Sigmoid colon (tissue), 7 donors: ENCODE measurements at places on chromosomes 12 and 14. TPM values are rescaled to one million over a fixed set of nuclear protein-coding genes. Genes with fewer than 3 reads are reported as not detected.
A peak's percentile ranks its signal among the peaks of the same experiment; 100 is the strongest.

Gene CCDC196
- total RNA-seq = not detected

Gene OR4E2
- total RNA-seq = not detected

Gene FGF6
- total RNA-seq = not detected

Gene DPY19L2
- 13.5 TPM for total RNA-seq

Gene NPC2
- total RNA-seq = 228 TPM

Gene GUCY2C
- total RNA-seq = not detected

Gene ADAM20
- 1.4 TPM for total RNA-seq

DNA sequence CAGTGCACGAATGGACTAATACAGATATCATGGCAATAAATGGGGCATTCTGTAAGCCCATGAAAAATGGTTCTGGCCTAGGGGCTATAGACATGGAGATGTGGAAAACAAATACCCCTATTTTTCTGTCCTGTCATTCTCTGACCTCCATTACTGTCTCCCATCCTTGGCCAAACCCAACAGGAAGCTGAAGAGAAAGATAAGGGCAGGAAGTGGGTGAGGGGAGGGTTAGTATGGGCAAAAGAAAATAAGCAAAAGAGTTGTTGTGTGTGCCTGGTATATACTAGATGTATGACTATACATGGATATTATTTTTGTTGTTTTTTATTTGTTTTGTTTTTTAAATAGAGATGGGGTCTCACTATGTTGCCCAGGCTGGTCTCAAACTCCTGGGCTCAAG is 339.3 kb downstream of the PCNX1 start:
- DNase-seq = no peak
- H3K4me3 ChIP-seq = no peak overlapping the region
- H3K27me3 ChIP-seq = no peaks in the 10 kb centered on the region
- no peaks in the 10 kb centered on the region for H3K36me3 ChIP-seq

DNA sequence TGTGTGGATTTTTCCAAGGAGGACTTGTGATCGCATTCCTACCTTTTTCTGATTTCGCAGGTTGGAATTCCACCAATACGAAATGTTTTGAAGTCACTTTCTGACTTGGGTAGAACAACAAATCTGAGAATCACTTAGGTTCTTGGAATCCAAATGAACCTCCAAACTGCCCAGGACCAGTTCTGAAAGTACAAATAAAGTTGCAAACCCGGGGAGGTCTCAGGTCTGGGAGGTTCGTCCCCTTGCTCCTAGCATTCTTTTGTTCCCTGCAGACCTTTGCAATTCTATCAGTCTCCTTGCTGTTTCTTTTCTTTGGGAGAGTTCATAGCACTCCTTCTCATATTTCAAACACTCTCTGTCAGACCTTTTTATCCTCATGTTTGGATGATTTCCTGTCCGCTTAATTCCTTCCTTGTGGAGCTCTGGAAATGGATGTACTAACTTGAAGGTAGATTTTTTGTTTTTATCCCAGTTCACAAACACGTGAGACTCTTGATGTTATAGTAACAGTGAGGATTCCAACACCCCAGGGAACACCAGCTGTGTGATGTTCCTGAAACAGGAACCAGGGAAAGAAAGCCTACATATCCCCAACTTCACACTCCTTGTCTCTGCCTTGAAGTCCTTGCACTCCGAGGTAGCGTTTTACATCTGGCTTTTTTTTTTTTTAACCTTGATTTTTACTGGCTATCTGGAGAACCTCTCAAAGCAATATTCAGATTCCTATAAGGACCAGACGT is 70.6 kb downstream of the TMEM132C start:
- H3K27ac ChIP-seq = no peak overlapping the region
- no peaks in the 10 kb centered on the region for H3K4me1 ChIP-seq
- no peak overlapping the region for H3K4me3 ChIP-seq
- H3K36me3 ChIP-seq = no peaks in the 10 kb centered on the region

GRCh38 chr12:111076611-111077451 is 156.5 kb upstream of the MYL2 start:
- no peak overlapping the region for H3K27ac ChIP-seq
- no peaks in the 10 kb centered on the region for H3K36me3 ChIP-seq
- H3K4me3 ChIP-seq = no peak overlapping the region
- H3K27me3 ChIP-seq = no peaks in the 10 kb centered on the region
- H3K4me1 ChIP-seq = no peaks in the 10 kb centered on the region
- no peak for DNase-seq

GRCh38 chr12:119328111-119328510 is 6.4 kb upstream of the CCDC60 start:
- no peaks in the 10 kb centered on the region for H3K36me3 ChIP-seq
- peak; percentile 69 for DNase-seq
- no peak overlapping the region for H3K4me3 ChIP-seq
- H3K4me1 ChIP-seq = peaks cover 50% of the 10 kb centered on the region

- DNase-seq = no peak
- no peak overlapping the region for H3K27ac ChIP-seq
- no peaks in the 10 kb centered on the region for H3K36me3 ChIP-seq
- H3K4me1 ChIP-seq = no peaks in the 10 kb centered on the region
- H3K27me3 ChIP-seq = no peaks in the 10 kb centered on the region
Observed at GRCh38 chr12:80821513-80822000, 104.8 kb downstream of the MYF5 start.

DNA sequence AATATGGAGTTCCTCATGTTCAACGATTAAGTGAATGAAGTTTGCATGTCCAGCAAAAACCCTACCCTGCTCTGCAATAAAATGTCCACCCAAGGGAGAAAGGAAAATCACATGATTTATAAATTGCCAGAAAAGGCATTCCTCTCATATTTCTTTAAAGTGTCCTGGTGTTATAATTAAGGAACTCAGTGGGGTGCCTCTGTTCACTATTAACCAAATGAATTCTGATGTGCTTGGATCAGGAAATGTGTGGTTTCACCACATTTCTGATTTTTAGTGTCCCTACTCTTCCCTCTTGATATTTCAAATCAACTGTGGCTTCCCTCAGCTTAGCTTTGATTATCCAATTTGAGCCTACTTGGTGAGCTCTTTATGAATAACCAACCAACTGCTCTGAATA is 208.1 kb downstream of the PHLDA1 start:
- no peaks in the 10 kb centered on the region for H3K36me3 ChIP-seq
- no peak overlapping the region for H3K4me3 ChIP-seq
- H3K27me3 ChIP-seq = no peaks in the 10 kb centered on the region
- no peaks in the 10 kb centered on the region for H3K4me1 ChIP-seq
- no peak overlapping the region for H3K27ac ChIP-seq

DNA sequence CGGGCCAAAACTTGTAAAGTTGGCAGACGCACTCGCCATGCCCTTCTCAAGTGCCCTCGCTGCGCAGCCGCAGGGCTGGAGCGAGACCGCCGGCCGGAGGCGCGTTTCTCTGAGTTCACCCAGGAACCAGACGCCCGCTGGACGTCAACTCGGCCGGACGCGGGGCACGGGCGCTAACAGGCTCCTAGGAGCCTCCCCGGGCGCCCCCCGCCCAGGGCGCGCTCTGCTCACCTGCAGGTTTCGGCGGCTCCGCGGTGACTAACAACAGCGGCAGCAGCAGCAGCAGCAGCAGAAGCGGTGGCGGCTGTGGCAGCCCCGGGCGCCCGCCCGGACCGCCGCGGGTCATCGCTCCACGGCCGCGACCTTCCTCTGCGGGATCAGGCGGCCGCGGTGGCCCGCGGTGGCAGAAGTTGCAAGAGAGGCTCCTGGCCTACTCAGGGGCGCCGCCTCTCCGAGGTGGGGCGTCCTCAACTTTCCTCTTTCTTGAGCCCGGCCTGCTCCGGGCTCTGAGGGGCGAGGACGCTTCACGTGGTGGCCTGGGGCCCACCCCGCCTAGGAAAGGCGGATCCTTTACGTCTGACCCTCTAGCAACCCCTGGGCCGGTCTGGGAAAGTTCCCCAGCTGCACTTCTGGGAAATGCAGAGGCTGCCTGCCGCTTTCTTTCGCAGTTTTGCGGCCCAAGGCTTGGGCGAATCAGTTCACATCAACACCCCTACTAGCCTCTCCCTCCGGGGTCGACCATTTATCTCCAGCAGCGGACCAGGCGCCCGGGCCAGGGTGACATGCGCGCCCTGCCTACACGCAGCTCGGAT is at the start of gene PLBD1:
TSS of gene PLBD1 (minus strand) at position 533 of the 812 bp plus-strand sequence. CDS start at position 346, 187 bp downstream.
- peak; percentile 85 for DNase-seq
- H3K36me3 ChIP-seq = no peaks in the 10 kb centered on the region
- peak within 1 kb of the TSS; percentile 64 for H3K4me3 ChIP-seq
- peaks cover 12% of the 10 kb centered on the region for H3K4me1 ChIP-seq

DNA sequence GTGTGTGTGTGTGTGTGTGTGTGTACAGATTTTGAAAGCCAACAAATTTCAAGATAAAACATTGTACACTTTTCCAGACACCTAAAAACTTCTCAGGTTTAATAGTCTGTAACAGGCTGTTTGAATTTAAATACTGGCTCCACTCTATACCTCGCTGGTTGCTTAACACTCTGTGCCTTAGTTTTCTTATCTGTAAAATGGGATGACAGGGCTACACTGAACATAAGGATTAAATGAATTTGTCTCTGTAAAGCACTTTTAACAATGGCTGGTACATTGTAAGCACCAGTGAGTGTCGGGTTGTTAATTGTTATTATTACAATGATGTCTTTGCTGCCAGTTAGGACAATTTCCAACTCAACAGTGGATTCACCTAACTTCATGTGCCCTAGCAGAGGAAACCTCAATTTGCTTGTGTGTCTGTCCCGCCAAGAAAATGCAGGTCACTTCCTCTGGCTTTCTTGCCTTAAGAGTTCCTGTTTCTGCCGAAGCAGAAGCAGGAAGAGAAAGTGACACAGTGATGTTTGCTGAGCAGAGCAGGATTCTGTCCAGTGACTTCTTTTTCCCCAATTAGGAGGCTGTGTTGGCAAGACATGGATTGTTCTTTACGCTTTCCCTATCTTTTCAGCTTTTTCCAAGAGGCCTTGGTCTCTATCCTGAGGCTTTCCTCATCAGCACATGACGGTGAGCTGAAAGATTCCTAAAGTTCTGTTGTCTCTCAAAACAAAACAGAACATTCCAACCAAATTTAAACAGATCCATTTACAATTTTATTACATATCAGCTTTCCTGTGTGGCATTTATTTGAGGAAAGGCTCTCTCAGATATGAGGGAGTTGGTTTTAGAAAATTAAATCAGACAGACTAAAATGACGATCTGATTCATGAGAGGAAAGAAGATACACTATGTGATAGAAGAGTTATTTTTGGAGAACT is 154.1 kb upstream of the ATP2B1 start:
- no peak for DNase-seq
- H3K27ac ChIP-seq = no peak overlapping the region
- no peak overlapping the region for H3K4me3 ChIP-seq
- peaks cover 9% of the 10 kb centered on the region for H3K4me1 ChIP-seq
- H3K36me3 ChIP-seq = no peaks in the 10 kb centered on the region

DNA sequence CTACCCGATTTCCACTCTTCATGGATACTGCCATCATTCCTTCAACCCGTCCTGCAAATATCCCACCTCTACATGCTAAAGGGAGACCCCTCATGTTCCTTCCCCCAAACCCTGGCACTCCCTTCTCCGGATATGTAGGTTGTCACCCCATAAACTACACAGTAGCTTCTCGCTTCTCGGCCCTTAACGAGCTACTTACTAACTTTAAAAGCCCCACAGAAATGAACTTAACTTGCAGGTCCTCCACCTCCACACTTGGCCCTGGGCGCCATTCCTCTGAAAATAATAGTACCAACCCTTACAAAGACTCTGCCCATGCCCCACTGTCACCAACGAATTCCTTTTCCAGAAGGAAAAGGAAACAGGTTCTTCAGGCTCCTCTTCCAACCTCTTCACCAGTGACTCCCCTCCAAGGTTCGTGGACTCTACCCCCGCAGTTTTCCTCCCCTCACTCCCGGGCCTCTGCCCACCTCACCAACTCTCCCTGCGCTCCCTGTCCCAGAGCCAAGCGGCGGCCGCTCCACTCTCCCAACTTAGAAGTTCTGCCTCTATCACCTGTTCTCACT is 1.2 kb downstream of the SPPL3 start:
- no peaks in the 10 kb centered on the region for H3K27me3 ChIP-seq
- peak overlapping the region; percentile 84 for H3K27ac ChIP-seq
- no peak for DNase-seq
- H3K36me3 ChIP-seq = peaks cover 5% of the 10 kb centered on the region

- H3K36me3 ChIP-seq = no peaks in the 10 kb centered on the region
- DNase-seq = no peak
- no peaks in the 10 kb centered on the region for H3K27me3 ChIP-seq
Observed at GRCh38 chr12:24814379-24815113, 134.4 kb downstream of the BCAT1 start.

DNA sequence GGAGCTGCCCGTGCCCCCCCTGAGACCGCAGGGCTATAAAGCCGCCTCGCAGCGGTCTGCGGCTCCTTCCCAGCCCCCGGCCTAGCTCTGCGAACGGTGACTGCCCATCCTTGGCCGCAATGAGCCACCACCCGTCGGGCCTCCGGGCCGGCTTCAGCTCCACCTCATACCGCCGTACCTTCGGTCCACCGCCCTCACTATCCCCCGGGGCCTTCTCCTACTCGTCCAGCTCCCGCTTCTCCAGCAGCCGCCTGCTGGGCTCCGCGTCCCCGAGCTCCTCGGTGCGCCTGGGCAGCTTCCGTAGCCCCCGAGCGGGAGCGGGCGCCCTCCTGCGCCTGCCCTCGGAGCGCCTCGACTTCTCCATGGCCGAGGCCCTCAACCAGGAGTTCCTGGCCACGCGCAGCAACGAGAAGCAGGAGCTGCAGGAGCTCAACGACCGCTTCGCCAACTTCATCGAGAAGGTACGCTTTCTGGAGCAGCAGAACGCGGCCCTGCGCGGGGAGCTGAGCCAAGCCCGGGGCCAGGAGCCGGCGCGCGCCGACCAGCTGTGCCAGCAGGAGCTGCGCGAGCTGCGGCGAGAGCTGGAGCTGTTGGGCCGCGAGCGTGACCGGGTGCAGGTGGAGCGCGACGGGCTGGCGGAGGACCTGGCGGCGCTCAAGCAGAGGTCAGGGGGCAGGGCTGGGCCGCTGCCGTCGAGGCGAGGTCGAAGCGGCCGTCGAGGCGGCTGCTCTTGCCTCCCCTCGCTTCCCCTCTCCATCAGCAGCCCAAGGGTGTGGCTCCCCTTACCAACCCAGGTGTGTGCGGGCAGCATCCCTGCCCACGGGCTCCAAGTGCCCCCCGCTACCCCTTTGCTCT is at the start of gene PRPH:
TSS of gene PRPH (plus strand) at position 66 of the 855 bp plus-strand sequence. CDS start at position 120, 54 bp downstream.
- no peak within 1 kb of the TSS for H3K27ac ChIP-seq
- peaks cover 31% of the 10 kb centered on the region for H3K4me1 ChIP-seq
- no peaks in the 10 kb centered on the region for H3K36me3 ChIP-seq

- no peaks in the 10 kb centered on the region for H3K27me3 ChIP-seq
- peak; percentile 84 for DNase-seq
- H3K4me3 ChIP-seq = peak overlapping the region; percentile 100
- H3K36me3 ChIP-seq = no peaks in the 10 kb centered on the region
- H3K4me1 ChIP-seq = peaks cover 43% of the 10 kb centered on the region
Observed at GRCh38 chr14:32075672-32076277, 1.3 kb upstream of the ARHGAP5 start.

DNA sequence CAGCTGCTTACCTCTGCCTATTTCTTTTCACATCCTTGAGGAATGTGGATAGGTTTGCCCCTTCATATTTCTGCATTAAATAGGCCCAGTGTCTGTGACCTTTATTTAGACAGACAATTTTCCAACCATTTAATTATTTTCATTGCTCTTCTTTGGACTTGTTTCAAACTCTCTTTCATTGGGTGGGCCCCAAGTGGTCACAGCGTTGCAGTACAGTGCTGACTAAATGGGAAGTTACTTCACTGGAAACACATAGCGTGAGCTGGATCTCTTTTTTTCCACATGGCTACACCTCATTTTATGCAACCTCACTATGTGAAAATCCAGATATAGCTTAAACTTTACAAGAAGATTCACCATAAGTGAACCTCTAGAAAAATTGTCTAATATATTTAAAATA is 438.9 kb downstream of the ADAMTS20 start:
- no peaks in the 10 kb centered on the region for H3K27me3 ChIP-seq
- no peaks in the 10 kb centered on the region for H3K36me3 ChIP-seq
- H3K4me3 ChIP-seq = no peak overlapping the region
- no peaks in the 10 kb centered on the region for H3K4me1 ChIP-seq
